ENCODE measurements at places on chromosomes 4 and X. TPM values are rescaled to one million over a fixed set of nuclear protein-coding genes. Genes with fewer than 3 reads are reported as not detected.

The REST gene
- total RNA-seq: 39.6 TPM

The UCP1 gene
- total RNA-seq: not detected

The NXF2B gene
- total RNA-seq: not detected

The MAOB gene
- under 0.01 TPM for total RNA-seq

The PITX2 gene
- 7.8 TPM for total RNA-seq

The RNF175 gene
- not detected for total RNA-seq

The USP17L18 gene
- total RNA-seq: not detected

The DIPK2B gene
- not detected for total RNA-seq

The RAB41 gene
- not detected for total RNA-seq

The PGM2 gene
- total RNA-seq: 25.9 TPM

DNA sequence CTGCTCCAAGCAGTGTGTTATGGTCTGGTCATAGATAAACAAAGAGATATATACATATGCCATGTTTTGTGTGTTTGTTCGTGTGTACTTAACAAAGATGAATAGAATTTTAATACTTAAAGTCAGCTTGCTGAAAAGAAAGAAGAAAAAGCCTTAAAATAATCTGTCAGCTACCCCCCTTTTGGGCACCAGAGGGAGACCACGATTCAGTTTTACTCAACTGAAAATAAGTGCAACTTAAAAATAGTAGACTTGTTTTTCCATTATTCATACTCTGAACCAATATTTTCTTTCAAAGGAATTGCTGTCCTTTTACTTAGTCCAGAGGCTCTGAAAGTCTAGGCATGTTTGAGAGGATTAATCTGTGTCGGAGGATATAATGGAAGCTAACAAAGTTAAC lies 181.7 kb upstream of the AGTR2 start:
- peak; percentile 1 for DNase-seq

GRCh38 chrX:145524931-145525330 lies 277.6 kb downstream of the SPANXN1 start:
- no peak for DNase-seq

DNA sequence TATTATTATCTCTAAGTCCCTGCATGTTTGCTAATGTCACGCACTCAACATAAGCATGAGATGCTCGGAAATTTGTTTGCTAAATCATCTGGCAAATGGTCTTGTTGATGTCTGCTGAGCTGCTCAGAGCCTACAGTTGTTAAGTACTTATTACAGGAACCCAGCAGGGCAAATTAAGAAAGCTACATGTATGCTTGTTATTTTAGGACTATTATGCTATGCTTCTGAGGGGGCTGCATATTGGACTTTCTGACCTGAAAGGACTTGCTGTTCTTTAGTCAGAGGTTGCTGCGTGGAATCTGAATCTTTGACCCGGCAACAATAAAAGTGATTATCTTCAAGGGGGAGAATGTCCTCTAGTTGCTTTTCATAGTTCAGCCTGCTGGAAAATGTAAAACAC lies 36.3 kb upstream of the TENM3 start:
- peak; percentile 77 for DNase-seq

- no peak for DNase-seq
Observed at GRCh38 chrX:2712890-2713840, 22.1 kb downstream of the CD99 start.

DNA sequence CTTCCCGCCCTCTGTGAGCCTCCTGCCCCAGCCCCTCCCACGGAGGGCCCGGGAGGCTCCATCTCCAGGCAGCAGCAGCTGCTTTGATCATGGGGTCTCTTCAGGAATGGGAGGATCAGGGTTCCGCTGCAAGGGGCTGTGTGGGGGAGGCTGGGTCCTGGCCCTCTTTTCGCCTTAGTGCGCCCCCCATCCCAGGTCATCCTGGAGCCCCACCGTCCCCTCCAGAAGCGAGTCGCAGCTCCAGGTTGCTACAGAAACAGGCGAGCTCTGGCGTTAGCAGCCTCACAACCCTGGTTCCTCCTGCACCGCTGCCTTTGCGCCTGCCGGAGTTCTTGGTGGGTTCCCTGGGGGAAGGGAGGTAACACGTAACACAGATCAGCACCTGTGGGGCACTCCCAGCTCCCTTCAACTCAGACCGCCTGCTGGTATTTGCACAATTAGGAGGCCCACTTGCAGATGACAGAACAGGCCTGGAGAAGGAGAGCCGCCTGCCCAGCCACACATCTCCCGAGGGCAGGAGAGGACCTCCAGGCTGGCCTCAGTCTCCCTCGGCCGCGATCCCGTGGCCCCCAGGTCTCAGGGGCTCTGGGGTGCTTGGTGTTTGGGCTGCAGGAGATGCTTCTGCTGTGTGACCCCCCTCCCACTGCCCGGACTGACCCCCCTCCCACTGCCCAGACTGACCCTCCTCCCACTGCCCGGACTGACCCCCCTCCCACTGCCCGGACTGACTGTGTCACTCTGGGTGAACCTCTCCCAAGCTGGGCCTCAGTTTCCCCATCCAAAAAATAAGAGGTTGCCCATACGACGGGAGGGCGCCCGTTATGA lies 64.2 kb upstream of the ADRA2C start:
- DNase-seq: no peak

DNA sequence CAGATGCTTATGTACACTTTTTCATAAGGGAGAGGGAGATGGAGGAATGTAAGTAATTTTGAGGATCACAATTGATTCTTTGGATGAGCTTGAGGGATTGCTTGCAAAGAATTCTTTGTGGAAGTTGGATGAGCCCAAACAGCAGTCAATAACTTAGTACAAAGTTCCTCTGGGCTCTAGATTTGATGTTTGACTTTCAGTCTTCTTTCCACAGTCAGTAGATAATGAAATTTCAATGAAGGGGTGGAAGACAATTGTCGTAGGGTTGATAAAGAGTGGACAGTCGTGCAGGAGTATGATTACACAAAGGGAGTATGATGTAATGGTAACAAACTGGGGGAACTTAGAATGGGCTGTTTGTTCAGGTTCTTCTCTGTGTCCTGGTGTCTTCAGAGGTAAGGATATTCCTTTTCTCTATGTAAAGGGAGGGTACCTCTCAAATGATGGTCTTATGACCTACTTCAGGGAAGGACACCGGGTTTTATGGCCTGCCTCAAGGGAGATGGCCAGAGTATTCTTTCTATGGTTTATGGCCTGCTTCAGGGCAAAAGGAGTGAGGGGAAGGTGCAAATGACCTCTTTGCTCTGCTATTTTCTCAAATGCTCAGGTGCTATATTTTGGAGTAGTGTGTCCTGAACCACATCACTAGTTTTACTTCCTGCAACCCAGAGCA lies 1.7 kb upstream of the ABRAXAS1 start:
- DNase-seq: no peak

DNA sequence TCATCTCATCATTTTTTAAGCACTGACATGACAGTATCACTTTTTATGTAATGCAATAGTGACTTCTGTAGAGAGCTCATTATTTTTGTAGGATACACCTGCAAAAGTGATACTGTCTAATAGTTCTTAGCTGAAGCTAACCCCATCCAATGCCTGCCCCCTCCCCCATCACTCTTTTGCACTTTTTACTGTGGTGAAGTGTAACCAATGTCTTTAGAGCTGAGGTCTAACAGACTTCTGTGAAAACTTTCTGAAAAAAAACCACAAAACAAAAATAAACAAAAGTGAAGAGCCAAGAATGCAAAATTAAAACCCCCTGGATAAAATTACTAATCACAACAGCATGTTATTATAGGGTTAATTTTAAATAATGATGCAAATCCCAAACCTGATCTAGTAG lies 301.1 kb downstream of the ANK2 start:
- no peak for DNase-seq

- DNase-seq: peak; percentile 59
Observed at GRCh38 chrX:108199691-108200090, 108.1 kb downstream of the ATG4A start.

DNA sequence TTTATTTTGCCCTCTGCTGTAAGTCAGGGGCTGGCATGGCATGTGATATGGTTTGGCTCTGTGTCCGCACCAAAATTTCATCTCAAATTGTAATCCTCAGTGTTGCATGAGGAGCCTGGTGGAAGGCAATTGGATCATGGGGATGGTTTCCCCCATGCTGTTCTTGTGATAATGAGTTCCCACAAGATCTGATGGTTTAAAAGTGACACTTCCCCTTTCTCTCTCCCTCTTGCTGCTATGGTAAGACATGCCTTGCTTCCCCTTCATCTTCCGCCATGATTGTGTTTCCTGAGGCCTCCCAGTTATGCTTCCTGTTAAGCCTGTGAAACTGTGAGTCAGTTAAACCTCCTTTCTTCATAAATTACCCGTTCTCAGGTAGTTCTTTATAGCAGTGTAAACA lies 72.0 kb upstream of the MSX1 start:
- DNase-seq: no peak

DNA sequence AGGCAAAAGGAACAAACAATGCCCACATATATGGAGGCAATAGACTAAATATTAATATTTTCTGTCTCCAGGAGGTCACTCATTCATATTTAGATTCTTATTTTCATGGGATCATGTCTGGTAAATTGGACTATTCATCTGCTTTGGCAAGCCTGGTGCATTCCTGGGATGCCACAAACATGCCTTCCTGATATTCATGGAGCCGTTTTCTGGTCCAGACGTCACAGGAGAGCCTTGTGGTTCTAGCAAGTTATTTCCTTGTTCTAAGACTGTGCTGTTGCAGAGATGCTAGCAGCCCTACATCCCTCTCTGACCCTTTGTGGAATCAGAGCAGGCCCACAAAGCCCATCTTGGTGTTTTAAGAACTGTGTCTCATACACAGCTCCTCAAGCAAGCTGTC lies 16.1 kb upstream of the EXOSC9 start:
- peak; percentile 78 for DNase-seq

GRCh38 chrX:81377329-81377728 lies 175.4 kb downstream of the SH3BGRL start:
- DNase-seq: peak; percentile 32

DNA sequence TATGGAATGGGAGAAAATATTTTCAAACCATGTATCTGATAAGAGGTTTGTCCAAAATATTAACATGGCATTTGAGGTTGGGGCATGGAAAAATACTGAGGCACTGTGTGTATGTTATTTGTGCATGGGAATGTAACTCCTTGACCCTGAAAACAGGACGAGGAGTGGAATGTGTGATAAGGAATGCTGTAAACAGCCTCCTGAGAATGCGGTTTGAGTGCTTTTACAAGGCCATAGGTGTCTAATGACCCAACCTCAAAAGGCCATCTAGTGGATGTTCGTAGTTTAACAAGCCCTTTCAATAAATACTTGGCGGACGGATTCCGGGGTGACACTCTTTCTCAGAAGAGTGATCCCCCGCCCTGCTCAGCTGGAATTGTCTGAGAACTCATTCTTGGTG lies 162.9 kb upstream of the USP9X start:
- DNase-seq: peak; percentile 91

Measured in fibroblast of villous mesenchyme (primary cell).